ENCODE measurements at places on chromosomes 5 and 9. TPM values are rescaled to one million over a fixed set of nuclear protein-coding genes. Genes with fewer than 3 reads are reported as not detected.

The HEMGN gene
- total RNA-seq: not detected

The SLC38A9 gene
- 47.3 TPM for total RNA-seq

The MARCOL gene
- not detected for total RNA-seq

The FOXD4L4 gene
- 0.38 TPM for total RNA-seq

The CDH9 gene
- not detected for total RNA-seq

The ANAPC2 gene
- total RNA-seq: 21.0 TPM

The LHX6 gene
- 14.1 TPM for total RNA-seq

The CYFIP2 gene
- total RNA-seq: 30.6 TPM

The CATSPER3 gene
- total RNA-seq: not detected

The CXCL14 gene
- not detected for total RNA-seq

The FAM120A gene
- total RNA-seq: 142 TPM

The STPG3 gene
- not detected for total RNA-seq

The PDZD2 gene
- 7.0 TPM for total RNA-seq

The TSC1 gene
- total RNA-seq: 12.8 TPM

The LRRC14B gene
- not detected for total RNA-seq

The MEGF10 gene
- total RNA-seq: 0.16 TPM

The QRFP gene
- total RNA-seq: not detected

The PCDHB10 gene
- 1.6 TPM for total RNA-seq

The MUSK gene
- total RNA-seq: not detected

The SMIM15 gene
- 72.9 TPM for total RNA-seq

The DNAH5 gene
- 0.82 TPM for total RNA-seq

The NRARP gene
- 28.1 TPM for total RNA-seq

The INSL4 gene
- not detected for total RNA-seq

The ALDOB gene
- 0.06 TPM for total RNA-seq

The KIF24 gene
- total RNA-seq: 2.3 TPM

The C1QTNF3 gene
- 0.65 TPM for total RNA-seq

The AK1 gene
- total RNA-seq: 30.6 TPM

The SLC25A48 gene
- not detected for total RNA-seq

The ARHGAP26 gene
- 9.7 TPM for total RNA-seq

The RMI1 gene
- 3.4 TPM for total RNA-seq

The PCDHA12 gene
- total RNA-seq: not detected

The CDKN2B gene
- total RNA-seq: 3.1 TPM

The PCDHAC2 gene
- 0.32 TPM for total RNA-seq

The CHSY3 gene
- total RNA-seq: 2.6 TPM

The RGS14 gene
- 6.0 TPM for total RNA-seq

The FOXD1 gene
- 0.16 TPM for total RNA-seq

The SPINK4 gene
- total RNA-seq: not detected

The LCN2 gene
- total RNA-seq: not detected

The NME5 gene
- total RNA-seq: 1.7 TPM

The FAM53C gene
- total RNA-seq: 17.2 TPM

The APBA1 gene
- 33.0 TPM for total RNA-seq

The NIPAL4 gene
- total RNA-seq: not detected

The RPL35 gene
- 2,370 TPM for total RNA-seq

The TSSK1B gene
- not detected for total RNA-seq

The CAMK2A gene
- total RNA-seq: not detected

The IL4 gene
- not detected for total RNA-seq

The PCDHB16 gene
- 0.63 TPM for total RNA-seq

Measured in bladder microvascular endothelial cell (primary cell).